ENCODE measurements at places on chromosomes 3 and 15. TPM values are rescaled to one million over a fixed set of nuclear protein-coding genes. Genes with fewer than 3 reads are reported as not detected.
A peak's percentile ranks its signal among the peaks of the same experiment; 100 is the strongest.

DNA sequence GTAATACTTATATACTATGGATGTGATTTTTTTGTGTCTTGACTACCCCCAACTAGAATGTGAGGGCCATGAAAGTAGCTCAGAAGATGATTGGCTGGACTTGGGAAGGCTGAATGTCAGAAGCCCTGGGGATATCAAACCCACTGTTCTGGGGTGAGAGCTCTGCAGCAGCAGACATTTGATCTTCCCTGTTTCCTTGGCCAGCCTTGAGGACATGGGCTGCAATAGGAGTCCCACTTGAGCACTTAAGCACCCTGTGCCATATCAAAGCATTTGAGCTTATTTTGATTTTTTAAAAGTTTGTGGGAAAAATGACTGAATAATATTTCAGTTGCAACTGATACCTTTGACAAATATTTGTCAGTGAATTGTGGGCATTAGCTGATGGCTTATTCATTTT lies 21.7 kb downstream of the GTF2E1 start:
- DNase-seq = no peak

GRCh38 chr3:125168711-125169393 lies 43.7 kb downstream of the SLC12A8 start:
- DNase-seq = no peak

DNA sequence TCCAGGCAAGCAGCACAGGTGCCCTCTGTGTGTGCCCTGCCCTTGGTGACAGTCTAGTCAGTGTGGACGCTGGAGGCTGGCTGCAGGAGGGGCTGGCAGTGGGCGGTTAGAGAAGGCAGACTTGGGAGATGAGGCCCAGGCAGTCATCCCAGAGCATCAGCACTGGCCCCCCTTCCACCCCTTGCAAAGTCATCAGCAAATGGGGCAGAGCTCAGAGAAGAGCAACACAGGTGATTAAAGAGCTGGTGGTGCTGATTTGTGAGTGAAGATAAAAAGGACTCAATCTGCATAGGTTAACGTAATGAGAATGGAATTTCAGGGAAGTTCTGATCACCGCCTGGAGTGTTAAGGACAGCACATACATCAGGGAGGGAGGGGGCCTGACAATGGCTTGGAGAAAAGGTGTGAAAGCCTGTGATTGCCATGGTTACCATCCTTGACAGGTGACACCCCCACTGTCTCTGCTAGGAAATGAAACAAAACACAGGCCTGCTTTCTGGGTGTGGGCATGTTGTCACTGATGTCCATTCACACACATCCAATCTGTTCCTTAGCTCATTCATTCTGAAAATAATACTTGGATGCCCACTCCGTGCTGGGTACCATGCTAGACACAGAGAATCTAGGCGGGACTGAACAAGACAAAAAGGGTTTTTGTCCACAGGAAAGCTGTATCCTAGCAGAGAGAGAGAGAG lies 269.6 kb upstream of the ST8SIA2 start:
- no peak for DNase-seq

DNA sequence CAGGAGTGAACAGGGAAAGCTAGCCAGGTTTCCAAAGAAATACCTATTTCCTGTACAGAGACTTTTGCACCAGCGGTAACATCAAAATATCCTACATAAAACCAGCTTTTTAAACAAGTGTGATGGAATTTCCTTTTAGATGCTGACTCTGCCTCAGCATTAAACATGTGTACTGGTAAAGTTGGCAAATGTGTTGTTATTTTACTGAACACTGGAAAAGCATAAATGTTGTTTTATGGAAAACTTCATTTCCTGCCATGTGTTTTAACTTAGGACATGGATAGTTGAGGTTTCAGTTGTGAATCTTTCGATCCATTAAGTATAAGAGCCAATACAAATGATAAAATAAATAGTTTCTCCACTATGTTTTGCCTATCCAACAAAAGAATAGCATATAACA lies 15.7 kb downstream of the OXNAD1 start:
- DNase-seq = no peak

RYR3 gene
- not detected for total RNA-seq

DNA sequence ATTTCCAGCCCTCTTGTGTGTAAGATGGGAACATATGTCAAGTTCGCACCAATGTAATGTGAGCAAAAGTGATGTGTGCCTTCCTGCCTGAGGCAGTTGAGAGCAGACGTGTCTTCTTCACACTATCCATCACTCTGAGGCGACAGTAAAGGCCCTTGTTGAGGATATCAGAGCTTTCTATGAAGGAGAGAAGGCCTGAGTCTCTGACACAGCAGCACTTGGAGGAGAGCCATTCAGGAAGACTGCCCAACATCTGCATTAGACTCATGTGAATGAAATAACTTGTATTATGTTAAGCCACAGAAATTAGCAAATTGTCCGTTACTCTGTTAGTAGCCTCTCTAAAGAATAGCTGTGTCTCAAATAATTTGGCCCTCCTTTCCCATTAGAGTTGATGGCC lies 108.8 kb upstream of the CCDC54 start:
- no peak for DNase-seq

DNA sequence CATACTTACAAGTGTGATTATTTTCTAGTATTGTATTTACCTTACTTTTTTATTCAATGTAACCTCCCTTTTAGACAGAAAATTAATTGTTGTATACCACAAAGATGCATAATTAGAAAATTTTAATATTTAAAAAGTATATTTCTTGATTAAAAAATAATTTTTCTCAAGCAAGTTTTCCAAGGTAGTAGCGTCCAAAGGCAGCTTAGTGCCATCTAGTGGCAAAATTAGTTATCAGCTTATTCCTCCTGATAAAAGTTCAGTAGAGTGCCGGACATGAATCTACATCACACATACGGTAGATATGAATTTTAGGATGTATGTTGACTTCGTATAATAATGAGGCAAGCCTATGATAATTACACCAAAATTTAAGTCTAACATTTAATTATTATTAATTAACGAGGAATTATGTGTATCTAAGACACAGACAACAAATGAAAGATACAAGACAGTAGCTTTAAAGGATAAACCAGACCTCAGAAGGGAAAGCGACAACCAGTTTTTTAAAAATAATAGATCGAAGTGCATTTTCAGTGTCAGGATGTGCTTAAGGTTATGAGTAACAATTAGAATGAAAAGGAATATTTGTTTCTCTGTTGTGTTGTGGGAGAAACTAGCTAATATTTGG lies 405.9 kb downstream of the ROBO1 start:
- peak; percentile 42 for DNase-seq

ANKRD63 gene
- not detected for total RNA-seq

GRCh38 chr3:59016930-59017616 lies 32.8 kb downstream of the CFAP20DC start:
- no peak for DNase-seq

GRCh38 chr3:66572090-66572675 lies 71.4 kb upstream of the LRIG1 start:
- no peak for DNase-seq

- peak; percentile 54 for DNase-seq
Measured at GRCh38 chr3:69838696-69839515, 99.6 kb downstream of the MITF start.

ACKR4 gene
- 9.5 TPM for total RNA-seq

ISG20 gene
- total RNA-seq = 1.3 TPM

DNA sequence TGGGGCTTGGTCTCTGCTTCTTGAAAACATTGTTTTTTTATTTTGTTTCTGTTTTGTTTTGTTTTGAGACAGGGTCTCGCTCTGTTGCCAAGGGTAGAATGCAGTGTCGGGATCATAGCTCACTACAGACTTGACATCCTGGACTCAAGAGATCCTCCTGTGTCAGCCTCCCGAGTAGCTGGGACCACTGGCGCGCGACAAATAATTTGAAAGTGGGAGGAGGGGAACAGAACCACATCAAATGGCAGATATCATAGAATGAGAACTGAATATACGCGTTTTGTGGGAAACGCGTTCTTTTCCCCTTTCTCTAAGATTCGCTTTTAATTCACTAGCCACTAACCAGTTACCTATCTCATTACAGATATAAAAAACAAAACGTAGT lies 641 bp upstream of the VPS13C start:
- no peak for DNase-seq

EFHB gene
- total RNA-seq = under 0.01 TPM

DNA sequence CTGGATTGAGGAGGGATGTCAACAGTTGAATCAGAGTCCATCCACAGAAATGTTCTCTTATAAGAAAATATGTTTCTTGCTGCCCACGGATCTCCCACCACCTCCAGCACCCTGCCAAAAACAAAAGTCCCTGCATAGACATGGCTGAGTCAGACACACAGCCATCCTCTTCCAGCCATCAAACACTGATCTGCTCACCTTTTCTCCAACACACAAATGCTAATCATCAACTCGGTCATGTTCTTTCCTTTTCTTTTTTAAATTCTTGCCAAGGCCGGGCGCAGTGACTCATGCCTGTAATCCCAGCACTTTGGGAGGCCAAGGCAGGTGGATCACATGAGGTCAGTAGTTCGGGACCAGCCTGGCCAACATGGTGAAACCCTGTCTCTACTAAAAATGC lies 110.7 kb upstream of the IL12A start:
- DNase-seq = no peak

TEX55 gene
- not detected for total RNA-seq

- peak; percentile 7 for DNase-seq
Measured at GRCh38 chr15:89462198-89462912, 34.0 kb downstream of the RHCG start.

DNA sequence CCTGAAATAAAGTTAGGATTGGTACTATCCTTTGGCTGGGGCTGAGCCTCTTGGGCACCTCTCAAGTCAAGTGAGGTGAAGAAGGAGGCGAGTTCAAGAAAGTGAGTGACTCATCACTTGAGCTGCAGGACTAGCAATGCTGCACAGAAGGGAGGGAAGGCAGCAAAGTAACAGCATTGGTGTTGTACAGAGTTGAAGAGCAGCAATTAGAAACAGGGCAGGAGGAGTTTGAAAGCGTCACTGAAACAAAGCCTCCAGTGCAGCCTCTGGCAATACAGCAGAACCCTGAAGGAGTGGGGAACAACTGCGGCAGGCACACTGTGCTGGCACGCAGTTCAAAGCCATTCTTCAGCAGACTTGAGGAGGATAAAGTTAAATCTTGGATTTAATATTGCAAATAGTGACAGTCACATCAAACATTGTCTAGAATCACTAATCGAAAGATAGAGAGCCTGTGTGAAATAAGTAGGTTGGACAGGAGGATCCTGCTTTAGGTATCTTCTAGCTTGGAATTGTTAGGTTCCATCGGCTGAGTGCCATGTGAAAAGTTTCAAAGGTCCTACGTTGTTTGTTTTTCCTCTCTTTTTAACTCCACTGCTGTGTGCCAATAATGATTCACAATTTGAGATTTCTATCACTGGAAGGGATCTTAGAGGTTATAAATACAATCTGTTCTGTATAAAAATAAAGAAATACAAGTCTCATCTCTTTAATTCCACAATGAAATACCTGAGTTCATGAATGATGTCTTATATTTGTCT lies 479.8 kb downstream of the NAALADL2 start:
- DNase-seq = peak; percentile 59

RYK gene
- total RNA-seq = 161 TPM

TMEM266 gene
- not detected for total RNA-seq

- DNase-seq = no peak
Measured at GRCh38 chr3:5093731-5094130, 28.4 kb upstream of the ARL8B start.

GAP43 gene
- total RNA-seq = not detected

DNA sequence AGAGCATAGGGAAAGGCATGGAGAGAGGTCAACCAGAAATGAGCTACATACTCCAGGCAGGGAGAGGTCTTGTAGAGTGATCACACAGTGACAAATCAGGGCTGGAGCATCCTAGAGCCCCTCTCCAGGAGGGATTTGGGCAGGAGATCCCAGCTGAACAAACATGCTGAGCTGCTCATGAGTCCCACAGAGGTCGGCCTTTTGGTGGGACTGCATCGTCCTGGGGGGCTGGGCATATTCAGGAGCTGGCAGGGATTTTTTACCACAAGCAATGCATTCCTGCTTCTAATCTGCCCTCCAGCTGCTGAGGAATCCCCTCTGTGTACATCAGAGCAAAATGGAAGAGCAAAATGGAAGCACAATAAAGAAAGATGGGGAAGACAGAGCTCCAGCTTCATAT lies 94.9 kb downstream of the NTRK3 start:
- DNase-seq = no peak
